ENCODE measurements at places on chromosomes 7 and 10. TPM values are rescaled to one million over a fixed set of nuclear protein-coding genes. Genes with fewer than 3 reads are reported as not detected.

GRCh38 chr7:13198036-13198435, 510.6 kb downstream of the ARL4A start:
- DNase-seq, result no peak

DNA sequence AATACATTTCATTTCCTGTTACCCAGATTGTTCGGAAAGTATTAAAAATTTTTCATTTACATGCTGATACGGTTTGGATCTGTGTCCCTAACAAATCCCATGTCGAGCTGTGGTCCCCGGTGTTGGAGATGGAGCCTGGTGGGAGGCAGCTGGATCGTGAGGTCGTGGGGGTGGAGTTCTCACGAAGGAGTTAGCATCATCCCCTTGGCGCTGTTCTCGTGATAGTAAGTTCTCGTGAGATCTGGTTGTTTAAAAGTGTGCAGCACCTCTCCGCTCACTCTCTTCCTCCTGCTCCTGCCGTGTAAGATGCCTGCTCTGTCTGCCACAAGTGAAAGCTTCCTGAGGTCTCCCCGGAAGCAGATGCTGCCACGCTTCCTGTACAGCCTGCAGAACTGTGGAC, 30.9 kb downstream of the PLEKHS1 start:
- no peak for DNase-seq

DNA sequence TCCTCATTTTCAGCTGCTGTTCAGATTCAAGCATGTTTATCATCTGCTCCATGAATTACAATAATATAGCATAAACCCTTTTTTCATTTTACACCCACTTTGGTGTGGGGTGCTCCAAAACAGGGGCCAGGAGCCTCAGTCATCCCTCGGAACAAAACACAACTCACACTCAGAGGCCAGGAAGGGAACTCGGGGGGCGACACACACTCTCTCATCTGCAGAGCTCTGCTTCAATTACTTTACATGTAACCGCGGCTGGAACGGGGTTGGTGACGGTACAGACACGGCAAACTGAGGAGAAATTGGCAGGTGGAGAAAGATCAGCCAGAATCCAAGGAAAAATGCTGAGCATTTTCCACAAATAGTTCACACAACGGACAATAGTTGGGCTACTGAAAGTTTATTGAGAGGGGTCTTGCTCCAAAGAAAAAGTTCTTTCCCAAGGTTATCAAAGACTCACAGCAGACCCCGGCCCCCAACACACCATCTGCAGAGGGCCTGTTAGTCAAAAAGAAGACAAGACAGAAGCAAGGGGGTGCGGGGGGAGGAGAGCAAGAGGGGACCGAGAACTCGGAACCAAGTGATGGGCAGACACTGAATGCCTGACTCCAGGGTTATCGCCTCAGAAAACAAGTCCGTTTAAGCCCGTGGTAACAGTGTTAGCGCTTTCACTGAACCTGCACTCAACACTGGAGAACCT, 20.5 kb downstream of the DIP2C start:
- no peak for DNase-seq

GRCh38 chr7:53422291-53422690, 386.9 kb downstream of the POM121L12 start:
- no peak for DNase-seq

TSPAN13 gene
- total RNA-seq, result 8.5 TPM

PKD2L1 gene
- total RNA-seq, result 0.71 TPM

DNA sequence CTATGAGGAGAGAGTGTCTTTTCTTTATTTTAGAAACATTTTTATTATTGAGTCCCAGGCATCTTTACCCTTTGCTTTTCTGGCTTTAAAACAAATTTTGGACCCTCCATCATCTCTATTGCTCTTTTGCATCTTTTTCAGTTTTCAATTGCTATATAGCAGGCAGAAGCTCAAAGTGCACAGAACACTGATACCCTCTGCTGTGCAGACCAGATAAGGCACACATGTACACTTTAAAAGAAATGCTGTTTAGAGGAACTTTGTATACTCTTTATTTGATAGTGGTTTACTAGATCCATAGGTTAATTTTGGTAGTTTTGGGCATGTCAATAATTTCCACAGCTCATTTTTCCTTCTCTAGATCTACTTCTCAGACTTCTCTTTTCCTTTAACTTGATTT, 324.2 kb downstream of the SH2D4B start:
- no peak for DNase-seq

GRCh38 chr10:451021-451471, 238.4 kb downstream of the DIP2C start:
- no peak for DNase-seq
